ENCODE measurements at places on chromosomes 5 and 9.

DNA sequence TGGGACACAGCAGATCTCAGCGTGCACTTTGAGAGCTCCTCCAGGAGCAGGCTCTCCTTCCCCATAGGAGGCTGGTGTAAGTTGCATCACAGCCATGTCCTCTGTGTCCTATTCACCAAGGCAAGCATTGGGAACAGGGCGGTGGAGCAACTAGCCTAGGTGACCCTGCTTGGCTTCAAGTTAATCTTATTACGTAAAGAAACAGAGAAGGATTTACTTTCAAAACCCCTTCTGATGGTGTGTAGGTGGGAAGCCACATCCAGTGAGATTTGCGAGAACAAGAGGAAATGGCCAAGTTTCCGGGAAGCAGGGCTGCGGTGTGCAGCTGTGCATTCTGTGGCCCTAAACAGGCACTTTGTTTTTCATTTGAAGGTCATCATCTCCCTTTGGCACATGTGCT lies 80.2 kb downstream of the TRIO start:
- no peak for DNase-seq

GRCh38 chr5:1642621-1643061 lies 118.9 kb upstream of the LPCAT1 start:
- no peak for DNase-seq

GRCh38 chr5:119301906-119302305 lies 53.9 kb upstream of the TNFAIP8 start:
- no peak for DNase-seq

DNA sequence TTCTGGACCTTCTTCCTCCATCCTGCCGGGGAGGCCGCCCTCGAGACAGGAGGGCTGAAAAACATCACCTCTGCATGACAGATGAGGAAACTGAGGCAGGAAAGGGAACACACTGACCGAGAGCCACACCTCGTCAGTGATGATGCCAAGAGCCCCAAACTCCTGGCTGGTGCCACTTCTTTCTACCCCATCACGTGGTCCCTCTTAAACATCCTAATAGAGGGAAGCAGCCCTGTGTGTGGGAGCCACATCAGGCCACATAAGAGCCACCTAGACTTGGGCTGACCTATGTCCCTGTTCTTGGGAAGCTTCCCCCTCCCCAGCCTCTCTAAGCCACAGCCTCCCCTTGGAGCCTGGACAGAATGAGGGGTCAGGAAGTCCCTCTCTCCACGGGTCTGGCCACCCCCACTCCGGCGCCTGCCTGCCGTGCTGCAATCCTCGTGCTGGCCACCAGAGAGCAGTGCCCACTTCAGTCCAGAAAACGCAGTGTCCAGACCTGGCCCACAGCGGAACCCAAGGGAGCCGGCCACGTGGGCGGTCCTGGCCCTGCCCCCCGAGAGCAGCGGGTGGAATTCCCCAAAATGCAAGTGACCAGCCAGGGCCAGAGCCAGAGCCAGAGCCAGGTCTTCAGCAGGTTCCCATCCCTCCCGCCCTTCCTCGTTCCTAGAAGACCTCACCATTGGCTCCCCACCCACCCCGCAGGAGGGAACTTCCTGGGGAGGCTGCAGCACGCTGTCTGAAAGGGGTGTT lies 54.7 kb upstream of the SARDH start:
- peak; percentile 55 for DNase-seq

DNA sequence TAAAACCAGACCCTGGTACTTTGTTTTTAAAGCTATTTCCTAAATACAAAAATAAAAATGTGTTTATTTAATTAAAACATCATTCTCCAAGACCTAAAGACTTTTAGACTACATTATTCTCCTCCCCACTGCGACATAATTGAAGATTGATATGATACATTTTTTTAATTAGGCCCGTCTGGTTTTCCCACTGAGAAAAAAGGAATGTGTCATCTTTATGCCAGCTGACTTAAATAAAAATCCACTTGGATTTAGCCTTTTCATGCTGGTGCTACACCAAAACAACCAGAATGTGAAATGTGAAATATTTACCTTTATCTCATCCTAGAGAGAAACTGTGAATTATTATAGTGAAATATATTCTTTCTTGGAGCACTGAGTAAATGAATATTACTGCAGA lies 155.5 kb upstream of the PPP1R2B start:
- DNase-seq = peak; percentile 23

DNA sequence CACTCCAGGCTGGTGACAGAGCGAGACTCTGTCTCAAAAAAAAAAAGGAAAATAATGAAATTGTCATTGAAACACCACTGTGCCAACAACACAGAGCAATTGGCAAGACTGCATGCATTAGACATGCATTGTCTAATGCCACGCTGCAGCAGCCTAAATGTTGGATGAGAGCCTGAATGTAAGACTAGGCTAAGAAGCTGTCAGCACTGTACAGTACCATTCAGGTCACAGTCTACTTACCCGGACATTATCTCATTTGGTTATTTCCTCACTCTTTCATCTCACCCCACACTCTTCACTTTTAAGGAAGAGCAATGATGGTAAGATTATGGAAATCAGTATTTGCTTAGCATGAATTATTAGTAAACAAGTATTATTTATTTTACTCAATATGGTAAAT lies 31.3 kb upstream of the PPP2CA start:
- no peak for DNase-seq

GRCh38 chr5:77239126-77239741 lies 28.8 kb downstream of the PDE8B start:
- DNase-seq = no peak

- DNase-seq = no peak
Observed at GRCh38 chr9:96852676-96853075, 1.6 kb downstream of the ZNF782 start.

GRCh38 chr5:101643794-101644193 lies 652.3 kb downstream of the SLCO4C1 start:
- no peak for DNase-seq

- no peak for DNase-seq
Observed at GRCh38 chr5:110339399-110339798, 387.1 kb downstream of the TMEM232 start.

GRCh38 chr5:107286447-107287098 lies 384.2 kb downstream of the EFNA5 start:
- DNase-seq = no peak

DNA sequence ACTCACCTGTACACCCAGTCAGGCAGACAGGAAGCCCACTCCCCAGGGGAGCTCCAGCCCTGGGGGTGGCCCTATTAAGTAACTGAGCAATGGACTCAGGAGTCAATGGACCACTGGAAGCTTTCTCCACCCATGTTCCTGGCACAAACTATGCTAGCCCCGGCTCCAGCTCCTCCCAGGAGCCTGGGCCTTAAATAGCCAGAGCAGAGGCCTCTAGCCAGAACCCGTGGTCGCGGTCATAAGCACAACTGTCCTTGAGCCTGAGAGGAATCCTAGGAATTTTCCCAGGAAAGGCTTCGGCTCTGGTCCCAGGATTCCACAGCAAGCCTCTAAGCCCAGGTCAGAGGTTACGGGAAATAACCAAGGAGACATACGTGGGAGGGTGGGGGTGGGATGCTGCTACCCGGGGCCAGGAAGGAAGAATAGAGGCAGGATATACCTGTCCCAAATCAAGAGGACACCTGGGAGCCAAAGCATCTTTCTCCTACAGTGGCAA lies 5.5 kb downstream of the SEPTIN8 start:
- peak; percentile 45 for DNase-seq

DNA sequence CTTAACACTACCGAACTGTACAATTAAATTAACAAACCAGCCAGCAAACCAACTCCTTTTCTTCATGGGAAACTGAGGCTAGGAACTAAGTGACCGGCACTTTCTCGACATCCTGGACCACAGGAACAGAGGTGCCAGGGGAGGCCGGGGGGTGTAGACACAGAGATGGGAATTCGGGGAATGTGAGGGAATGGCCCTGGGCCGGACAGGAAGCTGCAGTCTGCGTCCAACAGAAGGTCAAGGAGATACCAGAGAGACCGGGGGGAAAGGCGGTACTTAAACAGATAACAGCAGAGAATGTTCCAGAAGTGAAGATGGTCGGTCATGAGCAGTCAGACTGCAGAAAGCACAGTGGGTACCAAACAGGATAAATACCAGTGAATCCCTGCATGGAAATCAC lies 40.3 kb downstream of the DBH start:
- no peak for DNase-seq

GRCh38 chr9:82332774-82333152 lies 344.2 kb downstream of the SPATA31D1 start:
- peak; percentile 34 for DNase-seq
